ENCODE measurements at places on chromosomes 6 and 20.
A peak's percentile ranks its signal among the peaks of the same experiment; 100 is the strongest.

- peak; percentile 69 for DNase-seq
Measured at GRCh38 chr20:57622579-57623381, 2.6 kb upstream of the ZBP1 start.

- no peak for DNase-seq
Measured at GRCh38 chr6:170438861-170439260, 114.2 kb downstream of the PSMB1 start.

- no peak for DNase-seq
Measured at GRCh38 chr6:158516098-158516497, 43.8 kb upstream of the TMEM181 start.

GRCh38 chr6:132456700-132457143 is 55.4 kb upstream of the MOXD1 start:
- no peak for DNase-seq

DNA sequence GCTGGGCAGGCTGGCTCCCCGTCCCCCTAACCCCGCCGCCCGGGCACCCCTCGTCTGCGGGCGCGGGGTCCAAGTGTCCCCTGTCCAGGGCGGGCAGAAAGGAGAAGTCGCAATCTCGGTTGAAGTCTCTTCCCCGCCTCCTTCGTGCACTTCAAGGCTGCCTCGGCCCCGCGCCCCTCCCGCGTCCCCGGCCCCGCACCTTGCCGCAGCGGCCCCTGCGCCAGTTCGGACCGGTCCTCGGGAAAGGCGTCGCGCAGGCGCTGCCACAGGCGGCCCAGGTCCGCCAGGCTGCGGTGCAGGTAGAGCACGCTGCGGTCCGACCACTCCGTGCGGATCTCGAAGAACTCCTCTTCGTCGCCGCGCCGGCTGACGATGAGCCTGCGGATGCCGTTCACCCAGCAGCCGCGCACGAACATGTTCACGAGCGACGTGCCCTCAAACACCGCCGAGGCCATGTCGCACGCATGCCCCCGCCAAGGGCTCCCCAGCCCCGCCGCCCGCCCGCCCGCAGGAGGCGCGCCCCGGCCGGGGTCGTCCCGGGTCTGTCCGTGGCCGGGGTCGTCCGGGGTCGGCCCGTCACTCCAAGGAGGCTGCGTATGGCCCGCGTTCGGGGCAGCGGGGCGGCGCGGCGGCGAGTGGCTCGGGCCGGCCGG is at the start of gene PXDC1:
TSS of gene PXDC1 (minus strand) at position 637 of the 653 bp plus-strand sequence. CDS start at position 455, 182 bp downstream.
- peak; percentile 64 for DNase-seq
